ENCODE measurements at places on chromosomes 5 and 9.

- no peak for DNase-seq
Observed at GRCh38 chr5:144017119-144017518, 153.3 kb downstream of the YIPF5 start.

DNA sequence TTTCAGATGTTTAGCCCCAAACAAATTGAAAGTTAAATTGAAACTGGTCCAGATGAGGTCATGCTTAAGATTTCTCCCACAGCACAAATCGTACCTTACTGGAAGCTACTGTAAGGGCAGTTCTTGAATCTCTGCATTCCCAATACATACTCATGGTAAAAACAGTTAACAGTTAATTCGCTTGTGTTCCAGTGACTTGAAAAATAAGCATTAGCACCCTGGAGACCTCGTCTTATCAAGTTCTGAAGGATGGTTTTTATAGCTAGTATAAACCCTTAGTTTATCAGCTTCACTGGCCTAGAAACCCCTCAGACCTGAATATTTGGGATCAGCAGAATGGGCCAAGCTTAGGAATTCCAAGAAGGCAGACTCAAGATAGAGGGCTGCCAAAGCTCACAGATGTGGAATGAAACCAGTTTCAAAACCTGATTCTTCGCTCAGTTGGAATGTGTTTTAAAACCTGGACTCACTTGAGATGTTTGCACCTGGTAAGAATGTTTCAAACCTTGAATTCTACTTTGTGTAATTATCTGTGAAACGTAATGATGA lies 103.6 kb downstream of the C9orf152 start:
- DNase-seq: no peak

GRCh38 chr5:14414007-14414406 lies 167.6 kb upstream of the OTULINL start:
- no peak for DNase-seq

DNA sequence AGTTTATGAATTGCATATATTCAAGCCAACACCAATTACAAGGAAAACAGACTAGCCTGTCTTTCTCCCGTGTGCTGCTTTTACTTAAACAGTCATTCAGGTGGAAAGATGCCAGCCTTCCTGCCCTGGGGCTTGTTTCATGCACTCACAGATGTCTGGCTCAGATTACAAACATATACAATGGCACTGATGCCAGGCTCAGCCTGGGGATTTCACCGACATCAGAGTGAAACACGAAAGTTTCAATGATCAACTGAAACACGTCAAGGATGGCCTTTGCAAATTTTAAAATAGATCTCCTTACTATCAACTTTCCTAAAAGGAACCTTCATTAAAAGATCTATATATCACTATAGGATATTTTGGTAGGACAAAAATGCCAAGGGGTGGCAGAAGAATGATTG lies 1576.5 kb downstream of the EFNA5 start:
- DNase-seq: no peak

DNA sequence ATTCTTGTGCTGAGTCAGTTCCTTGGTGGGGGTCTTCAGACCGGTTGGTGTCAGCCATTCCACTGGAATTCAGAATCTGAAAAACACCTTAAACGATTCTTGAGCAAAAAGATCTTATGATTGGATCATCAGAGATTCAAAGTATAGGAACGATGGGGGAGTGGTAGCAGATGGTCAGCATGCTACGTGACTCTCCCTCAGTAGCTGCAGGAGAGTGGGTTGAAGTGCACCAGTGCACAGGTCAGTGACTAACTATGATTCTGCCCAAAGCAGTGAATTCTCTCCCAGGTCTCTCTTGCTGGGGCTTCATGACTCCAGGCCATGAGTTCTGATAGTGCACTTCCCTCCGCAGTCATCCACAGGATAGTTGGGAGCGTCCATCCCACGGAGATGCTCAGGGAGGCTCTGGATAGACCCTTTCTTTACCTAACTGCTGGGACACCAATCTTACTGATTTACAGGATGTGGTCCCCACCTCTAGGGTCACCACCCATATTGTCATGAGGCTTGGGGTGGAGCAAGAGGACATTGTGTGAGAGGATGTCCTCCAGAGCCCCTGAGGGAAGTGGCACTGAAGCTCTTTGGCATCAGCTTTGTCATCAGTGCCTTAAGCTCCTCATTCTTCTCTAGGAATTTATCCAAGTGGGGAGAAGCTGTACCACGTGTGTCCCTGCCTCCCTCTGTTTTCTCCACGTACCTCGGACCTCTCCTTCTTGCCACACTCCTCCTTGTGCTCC lies 62.0 kb downstream of the RASGRF2 start:
- DNase-seq: no peak

- no peak for DNase-seq
Observed at GRCh38 chr5:62942384-62942783, 363.8 kb downstream of the LRRC70 start.

DNA sequence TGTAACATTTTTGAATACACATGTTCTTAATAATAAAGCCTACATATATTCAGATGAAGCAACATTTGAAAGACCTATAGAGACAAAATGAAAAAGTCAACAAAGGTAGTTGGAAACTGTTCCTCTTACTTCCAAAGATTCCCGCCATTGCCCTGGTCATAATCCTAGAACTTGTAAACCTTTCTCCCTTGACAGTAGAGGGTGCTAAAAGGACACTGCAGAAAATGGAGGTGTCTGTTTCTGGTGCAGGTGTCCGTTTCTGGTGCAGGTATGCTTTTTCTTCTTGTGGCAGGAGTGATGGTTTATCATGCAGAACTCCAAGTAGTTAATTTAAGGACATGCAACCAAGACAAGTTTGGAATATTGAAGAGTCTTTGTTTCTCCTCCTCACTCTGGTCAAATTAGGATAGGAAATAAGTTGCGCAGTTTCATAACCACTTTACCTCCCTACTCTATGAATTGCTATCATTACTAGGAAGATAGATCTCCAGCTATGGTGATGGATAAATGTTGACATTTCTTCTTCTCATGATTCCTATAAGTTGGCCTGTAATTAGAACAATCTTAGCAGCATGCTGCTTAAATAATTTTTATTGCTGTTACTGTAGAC lies 56.0 kb upstream of the FAM174A start:
- DNase-seq: no peak

GRCh38 chr5:167552356-167552755 lies 739.1 kb upstream of the WWC1 start:
- DNase-seq: no peak

- no peak for DNase-seq
Observed at GRCh38 chr5:179800071-179800695, 6.4 kb downstream of the LTC4S start.

DNA sequence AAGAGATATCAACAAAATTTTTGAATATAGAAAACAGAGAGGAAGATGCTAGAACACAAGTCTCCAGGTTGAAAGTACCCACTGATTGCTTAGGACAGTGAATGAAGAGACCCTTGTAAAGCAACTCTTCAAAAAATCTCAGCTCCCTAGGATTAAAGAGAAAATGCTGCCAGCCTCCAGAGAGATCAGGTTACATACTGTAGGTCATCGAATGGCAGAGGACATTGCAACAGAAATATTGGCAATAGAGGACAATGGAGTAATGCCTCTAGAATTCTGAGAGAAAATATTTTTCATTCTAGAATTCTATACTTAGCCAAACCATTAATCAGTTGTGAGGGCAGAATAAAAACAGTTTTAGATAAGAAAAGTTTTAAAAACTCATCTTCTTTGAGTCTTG lies 43.1 kb upstream of the ELL2 start:
- no peak for DNase-seq

GRCh38 chr5:140262221-140262620 lies 40.7 kb downstream of the PFDN1 start:
- DNase-seq: no peak

Data from stimulated activated CD4-positive, alpha-beta T cell treated with anti-CD3 and anti-CD28 coated beads, TNF-alpha, amount 100 ng/mL, for 1 hour (primary cell).